ENCODE measurements at places on chromosomes 2 and 18.

DNA sequence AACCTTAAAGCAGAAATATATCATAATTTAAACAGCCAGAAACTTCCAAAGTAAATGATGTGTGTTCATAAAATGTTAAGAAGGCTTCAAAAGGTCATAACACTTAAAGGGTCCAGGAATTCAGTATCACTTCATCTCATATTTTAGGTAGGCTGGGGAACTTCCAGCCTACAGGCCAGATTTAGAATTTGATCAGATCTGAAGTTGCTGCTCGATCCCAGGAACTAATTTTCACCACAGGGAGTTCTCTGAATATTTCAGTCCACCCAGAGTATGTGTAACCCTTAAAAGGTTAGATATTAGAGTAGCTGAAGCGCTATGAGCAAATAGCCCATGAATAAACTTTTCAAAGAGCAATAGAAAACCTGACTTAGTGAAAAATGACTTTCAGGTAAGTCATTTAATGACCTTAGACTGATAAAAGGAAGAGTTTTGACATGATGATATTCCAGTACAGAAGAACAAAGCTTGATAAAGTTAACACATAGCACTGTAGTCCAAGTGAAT is 1.7 kb downstream of the WIPF1 start:
- DNase-seq: no peak

GRCh38 chr2:209316141-209316540 is 107.7 kb upstream of the MAP2 start:
- no peak for DNase-seq

GRCh38 chr2:101003278-101003775 is 1.2 kb downstream of the RPL31 start:
- no peak for DNase-seq

DNA sequence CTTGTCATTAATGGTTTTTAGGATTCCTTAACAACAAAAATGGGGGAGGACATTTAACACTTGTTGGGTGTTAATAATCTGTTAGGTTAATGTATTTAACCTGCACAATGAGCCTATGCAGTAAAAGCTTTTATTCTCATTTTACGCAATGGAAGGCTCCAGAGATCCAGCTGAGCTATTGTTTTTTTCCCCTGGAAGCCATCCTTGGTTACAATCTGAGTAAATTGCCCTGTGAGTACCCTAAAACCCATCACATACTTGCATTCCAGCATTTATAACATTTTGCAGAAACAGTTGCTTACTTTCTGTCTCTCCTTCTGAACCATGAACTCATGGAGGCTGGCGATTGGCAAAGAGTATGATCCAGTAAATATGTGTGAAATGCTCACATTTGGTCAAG is 30.2 kb upstream of the DOCK10 start:
- no peak for DNase-seq

DNA sequence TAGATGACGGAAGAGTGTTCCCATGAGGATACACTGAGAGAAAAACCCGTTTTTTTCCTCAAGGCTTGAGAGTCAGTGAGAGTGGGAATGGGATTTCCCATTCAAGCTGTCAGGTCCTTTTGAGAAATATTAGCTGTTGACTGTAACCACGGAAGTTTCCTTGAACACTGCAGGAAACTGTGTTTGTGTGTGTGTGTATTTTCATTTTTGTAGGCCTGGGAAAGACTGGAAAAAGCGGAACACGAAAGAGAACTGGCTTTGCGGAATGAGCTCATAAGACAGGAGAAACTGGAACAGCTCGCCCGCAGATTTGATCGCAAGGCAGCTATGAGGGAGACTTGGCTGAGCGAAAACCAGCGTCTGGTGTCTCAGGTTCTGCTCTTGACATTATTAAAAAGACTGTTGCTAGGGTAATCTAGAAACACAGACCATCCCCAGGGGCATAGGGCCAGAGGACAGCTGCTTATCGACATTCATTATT is 98.8 kb upstream of the EML6 start:
- no peak for DNase-seq

GRCh38 chr2:232431705-232432590 is 24.0 kb upstream of the ALPI start:
- no peak for DNase-seq
